ENCODE measurements at places on chromosomes 13 and 19.

DNA sequence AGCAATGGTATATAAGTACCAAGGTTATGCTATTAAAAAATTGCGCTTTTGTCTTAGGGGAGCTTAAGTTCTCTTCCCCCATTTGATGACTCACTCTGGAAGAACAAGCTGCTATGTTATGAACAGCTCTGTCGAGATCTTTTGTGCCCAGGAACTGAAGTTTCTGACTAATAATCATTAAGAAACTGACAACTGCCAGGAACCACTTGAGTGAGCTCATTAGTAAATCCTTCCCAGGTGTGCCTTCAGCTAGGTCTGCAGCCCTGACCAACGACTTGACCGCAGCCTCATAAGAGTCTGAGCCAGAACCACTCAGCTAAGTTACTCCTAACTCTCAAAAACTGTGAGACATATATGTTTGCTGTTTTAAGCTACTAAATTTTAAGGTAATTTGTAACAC lies 147.8 kb downstream of the SLITRK6 start:
- DNase-seq, result no peak

DNA sequence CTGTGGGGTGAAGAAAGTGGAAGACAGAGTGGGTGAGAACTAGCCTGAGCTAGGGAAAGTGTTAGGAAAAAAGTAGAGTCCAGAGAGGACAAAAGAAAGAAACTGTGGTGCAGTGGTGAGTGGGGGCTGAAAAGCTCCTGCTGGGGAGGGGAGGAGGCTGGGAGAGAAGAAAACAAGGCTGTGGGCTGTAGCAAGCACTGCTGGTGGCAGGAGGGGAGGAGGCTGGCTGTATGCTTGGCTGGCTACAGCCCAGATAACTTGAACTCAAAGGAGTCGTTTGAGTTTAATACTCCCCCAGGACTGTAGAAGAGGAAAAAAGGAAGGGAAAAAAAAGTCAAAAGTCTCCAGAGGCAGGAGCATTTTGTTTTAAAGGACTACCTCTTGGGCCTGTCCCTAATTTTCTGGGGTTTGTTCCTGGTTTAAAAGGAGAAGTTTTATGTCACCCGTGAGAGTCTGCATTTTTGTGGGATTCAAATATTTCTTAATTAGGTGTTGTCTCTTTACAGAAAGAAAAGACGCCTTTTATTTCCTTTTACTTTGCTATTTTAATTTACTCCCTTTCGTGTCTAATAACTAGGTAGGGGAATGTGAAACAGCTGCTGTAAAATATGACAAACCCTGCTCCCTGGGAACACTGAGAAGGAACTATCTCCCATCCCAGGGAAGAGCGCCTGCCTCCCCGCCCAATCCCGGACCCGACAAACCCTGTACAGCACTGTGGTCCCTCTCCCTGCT lies 21.7 kb downstream of the ZIC5 start:
- DNase-seq, result no peak

GRCh38 chr13:24066405-24067295 lies 93.9 kb upstream of the SPATA13 start:
- DNase-seq, result no peak

GRCh38 chr19:4347521-4347920 lies 4.2 kb downstream of the MPND start:
- DNase-seq, result no peak

DNA sequence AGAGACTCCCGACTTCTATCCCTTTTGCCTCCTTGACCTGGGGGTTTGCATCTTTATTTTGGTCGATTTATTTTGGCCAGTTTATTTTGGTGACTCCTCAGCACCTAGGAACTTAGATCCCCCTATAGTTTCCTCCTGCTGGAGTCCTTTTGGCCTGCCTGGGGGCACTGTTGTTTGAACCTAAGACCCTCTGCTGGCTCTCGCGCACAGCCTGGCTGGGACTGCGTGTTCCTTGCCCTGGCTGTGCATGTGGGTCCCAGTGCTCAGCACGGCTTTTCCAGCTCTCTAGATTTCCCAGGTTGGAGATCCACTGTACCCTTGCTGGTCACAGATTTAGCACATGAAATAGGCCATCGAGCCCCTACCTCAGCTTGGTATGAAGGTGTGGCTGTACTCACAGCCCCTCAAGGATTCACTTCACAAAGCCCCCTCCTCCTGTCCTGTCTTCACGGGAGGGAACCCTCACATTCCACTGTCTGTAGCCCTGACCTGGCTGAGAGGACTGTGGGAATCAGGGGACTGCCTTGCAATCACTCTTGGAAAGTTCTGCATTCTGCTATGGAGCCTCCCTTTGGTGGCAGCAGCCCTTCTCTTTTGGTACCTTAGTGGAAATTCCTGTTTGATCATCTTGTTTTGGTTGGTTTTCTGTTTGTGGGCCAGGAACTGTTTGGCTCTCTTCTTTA lies 8.3 kb downstream of the UBAC2 start:
- DNase-seq, result no peak

DNA sequence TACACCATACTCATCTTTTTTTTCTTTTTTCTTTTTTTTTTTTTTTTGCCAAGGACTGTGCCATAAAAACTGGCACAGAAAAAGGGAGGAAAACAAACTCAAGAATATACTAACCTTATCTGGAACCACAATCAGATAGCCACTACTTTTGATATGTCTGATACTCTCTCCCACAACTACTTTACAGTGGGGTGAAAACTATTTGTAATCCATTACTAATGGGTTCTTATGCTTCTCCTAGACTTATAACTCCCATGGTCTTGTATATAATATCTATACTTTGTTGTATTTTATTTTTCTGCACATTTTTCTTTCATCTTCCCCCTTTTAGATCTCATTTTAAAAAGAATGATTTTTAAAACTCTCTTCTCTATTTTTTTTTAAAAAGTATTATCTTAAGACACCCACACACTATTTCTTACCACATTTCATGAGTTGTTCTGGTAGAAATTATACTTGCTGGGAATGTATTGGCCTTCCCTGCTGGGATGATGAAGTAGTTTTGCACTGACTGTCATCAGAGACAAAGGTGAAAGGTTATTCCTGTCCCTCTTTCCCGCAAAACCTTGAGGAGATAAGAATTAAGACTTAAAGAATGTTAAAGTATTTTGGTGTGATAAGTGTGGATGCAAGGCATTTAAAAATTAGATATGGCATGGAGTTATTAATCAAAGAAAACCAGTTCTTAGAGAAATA lies 146.7 kb upstream of the KLF12 start:
- no peak for DNase-seq
